ENCODE measurements at places on chromosomes 16 and 17.

DNA sequence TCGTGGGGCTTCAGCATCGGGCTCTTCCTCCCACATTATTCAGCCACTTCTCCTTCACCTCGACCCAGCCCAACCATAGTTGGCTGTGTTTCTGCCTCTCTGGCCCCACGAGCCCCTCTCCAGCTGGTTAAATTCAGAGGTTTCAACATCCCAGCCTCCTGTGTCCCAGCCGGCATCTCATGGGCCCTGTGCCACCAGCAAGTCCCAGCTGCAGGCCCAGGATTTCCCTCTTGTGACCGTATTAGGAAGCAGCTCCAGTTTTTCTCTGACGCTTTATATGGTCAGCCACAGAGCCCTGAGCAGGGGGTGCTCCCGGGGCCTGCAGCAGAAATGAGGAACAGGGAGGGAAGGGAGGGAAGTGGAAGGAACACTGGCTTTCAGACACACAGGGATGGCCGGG, 27.4 kb downstream of the MYH11 start:
- no peak for DNase-seq

DNA sequence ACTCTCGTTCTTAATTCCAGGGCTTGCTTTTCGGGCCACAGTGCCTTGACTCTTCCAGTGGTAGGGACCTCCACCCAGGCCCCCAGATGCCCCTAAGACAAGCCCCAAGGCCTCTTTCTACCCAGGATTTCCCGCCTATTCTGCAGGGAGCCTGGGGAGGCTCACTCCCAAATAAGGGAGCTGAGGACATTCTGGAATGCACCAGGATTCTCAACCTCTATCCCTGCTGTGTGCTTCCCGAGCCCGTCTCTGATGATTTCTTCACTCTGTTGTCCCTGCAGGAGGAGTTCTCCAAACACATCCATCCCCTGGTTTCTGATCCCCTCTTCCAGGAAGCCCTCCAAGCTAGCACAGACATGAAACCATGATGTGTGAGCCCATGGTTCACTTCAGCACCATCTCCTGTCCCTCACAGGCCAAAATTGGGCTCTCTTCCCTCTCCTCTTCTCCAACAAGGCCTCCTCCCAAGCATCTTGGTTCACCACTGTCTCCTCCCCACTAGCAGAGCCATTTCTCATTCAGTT, 255.9 kb downstream of the KATNIP start:
- DNase-seq: no peak

GRCh38 chr16:86396422-86396821, 113.9 kb upstream of the FOXF1 start:
- no peak for DNase-seq

DNA sequence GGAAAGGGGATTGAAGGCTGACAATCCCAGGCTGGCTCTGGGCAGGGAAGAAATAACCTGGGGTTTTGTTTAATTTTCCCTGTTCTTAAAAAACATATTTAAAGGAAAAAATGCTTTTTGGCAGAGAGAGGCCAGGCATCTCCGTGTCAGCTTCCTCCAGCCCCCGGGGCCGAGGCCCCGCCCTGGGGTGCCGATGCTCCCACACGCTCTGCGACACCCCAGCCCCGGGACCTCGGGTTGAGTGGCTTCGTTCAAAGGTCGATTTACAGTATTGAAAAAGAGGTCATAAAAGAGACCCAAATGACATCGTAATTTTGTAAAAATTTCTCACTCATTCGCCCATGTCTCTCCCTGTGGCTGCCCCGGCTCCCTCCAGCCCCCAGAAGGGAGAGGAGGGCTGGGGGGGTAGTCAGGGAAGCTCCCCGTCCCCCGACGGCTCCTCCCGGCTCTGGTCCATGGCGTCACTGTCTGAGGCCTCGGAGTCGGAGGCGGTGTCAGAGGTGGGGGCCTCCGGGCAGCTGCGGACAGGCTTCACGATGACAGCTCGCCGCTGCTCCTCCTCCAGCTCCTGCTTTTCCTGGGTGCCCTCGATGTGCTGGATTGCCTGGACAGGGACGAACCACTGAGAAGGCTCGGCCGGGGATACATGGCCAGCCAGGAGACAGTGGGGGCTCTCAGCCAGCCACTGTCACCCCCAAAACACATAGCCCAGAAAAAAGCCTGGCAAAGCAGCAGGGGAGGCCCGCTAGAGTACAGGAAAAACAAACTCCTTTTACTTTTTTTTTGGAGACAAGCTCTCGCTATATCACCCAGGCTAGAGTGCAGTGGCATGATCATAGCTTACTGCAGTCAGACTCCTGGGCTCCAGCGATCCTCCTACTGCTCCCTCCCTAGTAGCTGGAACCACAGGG, 14.9 kb downstream of the TFAP4 start:
- DNase-seq: no peak

GRCh38 chr17:6524520-6524919, 31.8 kb downstream of the PITPNM3 start:
- DNase-seq: no peak

DNA sequence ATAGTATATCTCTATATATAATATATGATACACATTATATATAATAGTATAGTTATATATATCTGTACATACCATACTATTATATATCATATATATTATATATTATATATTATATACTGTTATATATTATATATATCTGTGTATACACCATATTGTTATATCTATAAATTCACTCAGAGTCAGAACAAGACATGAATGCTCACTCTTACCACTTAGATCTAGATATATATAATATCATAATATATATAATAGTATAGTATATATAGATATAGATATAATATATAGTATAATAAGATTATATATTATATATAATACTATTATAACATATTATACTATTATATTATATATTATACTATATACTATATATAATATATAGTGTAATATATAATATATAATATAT, 9.3 kb downstream of the ACSM2B start:
- no peak for DNase-seq

GRCh38 chr16:80356365-80356764, 184.4 kb upstream of the DYNLRB2 start:
- DNase-seq: no peak

GRCh38 chr16:10625595-10626357, 45.4 kb upstream of the EMP2 start:
- DNase-seq: no peak

GRCh38 chr16:60905811-60906210, 1130.4 kb downstream of the CDH8 start:
- DNase-seq: no peak

Measured in stimulated activated CD4-positive, alpha-beta T cell treated with anti-CD3 and anti-CD28 coated beads, Interleukin-1b, Interleukin-23, amount 100 ng/mL, for 48 hours (primary cell).